SW 1271 (cell line): ENCODE measurements at places on chromosomes 7 and 10.

DNA sequence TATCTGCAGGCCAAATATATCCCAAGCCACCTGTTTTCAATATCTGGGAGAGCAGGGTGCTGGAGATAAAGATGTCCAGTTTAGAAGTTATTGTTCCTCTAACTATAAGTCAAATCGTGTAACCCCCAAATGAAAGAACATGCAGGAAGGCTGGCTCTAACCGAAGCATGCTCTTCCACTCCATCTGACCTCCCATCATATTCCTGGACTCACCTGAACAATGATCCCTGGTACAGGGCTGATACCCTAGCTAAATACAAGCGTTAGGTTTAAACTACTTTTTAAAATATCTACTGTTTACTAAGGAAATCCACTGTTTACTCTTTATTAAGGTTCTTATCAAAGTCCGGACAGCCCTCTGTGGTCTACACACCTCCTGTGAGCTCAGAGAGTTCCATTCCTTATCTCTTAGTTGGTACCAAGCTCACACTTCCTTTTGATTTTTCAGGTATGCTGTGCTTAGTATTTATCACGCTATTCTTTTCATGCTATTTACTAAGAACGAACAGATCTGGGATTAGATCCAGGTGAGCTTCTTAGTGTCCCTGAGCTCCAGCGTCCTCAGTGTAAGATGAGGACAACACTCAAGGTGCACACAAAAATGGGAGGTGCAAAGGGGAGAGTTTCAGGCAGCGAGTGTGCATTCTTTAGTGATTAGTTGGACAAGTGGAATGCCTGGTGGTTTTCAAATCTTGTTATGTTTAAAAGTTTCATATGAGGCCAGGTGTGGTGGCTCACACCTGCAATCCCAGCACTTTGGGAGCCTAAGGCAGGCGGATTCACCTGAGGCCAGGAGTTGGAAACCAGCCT is 23.6 kb upstream of the COBL start:
- DNase-seq, result no peak

DNA sequence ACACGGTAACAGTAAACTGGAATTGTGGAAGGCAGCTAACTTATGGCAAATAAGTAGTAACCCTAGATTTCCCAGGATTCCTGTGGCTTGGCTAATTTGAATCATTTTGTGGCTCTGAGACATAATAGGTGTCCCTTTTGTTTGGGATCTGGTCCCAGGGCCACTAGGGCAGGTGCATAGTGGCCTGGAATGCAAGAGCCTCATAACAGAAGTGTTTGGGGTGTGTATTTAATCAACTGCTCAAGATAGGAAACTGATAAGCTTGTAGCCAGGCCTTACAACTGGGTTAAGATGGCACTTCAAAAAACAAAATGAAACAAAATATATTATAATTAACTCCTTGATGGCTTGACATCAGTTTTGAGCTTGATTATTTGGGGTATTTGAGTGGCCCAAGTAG is 541.8 kb downstream of the ETV1 start:
- DNase-seq, result no peak

GRCh38 chr7:12066004-12066403 is 145.1 kb upstream of the TMEM106B start:
- no peak for DNase-seq

DNA sequence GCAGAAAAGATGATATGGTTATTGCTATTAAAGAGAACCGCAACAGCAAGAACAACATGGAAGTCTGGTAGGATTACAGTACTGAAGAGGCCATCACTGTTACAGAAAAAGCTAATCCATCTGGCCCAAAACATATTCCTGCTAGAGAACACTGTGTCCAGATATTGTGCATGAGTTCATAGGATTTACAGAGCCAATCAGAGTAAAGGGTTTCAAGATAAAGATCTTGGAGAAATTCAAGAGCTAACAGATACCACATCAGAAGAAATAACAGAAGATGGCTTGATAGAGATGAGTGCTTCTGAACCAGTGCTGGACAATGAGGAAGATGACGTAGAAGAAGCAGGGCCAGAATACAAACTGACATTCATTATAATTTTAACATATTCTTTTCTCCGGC is 58.7 kb downstream of the MINDY3 start:
- no peak for DNase-seq

GRCh38 chr10:63384675-63385074 is 81.1 kb downstream of the JMJD1C start:
- DNase-seq, result no peak

DNA sequence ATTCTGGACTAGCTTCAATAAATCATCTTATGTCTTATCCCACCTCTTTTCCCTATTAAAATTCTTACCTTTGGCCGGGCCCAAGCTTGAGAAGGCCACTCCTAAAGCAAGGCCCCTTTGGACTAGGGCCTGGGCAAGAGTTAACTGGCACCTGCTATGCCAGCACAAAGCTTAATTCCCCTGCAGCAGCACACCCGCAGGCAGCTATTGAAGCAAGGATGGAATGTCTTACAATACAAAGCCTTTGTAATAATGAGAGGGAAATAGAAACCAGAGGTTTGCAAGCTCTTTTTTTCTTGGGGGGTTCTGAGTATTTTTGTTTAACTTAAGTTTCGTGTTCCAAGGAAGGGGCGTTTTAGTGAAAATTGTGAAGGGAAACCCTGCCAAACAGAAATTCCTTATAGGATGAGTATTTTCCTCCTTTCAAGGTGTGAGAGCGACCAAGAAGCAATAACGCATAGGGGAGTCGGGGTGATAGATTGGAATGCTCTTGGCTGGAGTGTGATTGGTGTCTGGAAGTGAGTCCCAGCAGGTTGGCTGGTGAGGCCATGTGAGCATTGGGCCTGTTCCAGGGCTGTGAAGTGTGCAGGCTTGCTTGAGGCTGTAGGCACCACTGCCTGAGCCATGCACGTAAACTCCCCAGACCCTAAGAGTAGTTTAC is 148.5 kb downstream of the KIAA1217 start:
- DNase-seq, result no peak

DNA sequence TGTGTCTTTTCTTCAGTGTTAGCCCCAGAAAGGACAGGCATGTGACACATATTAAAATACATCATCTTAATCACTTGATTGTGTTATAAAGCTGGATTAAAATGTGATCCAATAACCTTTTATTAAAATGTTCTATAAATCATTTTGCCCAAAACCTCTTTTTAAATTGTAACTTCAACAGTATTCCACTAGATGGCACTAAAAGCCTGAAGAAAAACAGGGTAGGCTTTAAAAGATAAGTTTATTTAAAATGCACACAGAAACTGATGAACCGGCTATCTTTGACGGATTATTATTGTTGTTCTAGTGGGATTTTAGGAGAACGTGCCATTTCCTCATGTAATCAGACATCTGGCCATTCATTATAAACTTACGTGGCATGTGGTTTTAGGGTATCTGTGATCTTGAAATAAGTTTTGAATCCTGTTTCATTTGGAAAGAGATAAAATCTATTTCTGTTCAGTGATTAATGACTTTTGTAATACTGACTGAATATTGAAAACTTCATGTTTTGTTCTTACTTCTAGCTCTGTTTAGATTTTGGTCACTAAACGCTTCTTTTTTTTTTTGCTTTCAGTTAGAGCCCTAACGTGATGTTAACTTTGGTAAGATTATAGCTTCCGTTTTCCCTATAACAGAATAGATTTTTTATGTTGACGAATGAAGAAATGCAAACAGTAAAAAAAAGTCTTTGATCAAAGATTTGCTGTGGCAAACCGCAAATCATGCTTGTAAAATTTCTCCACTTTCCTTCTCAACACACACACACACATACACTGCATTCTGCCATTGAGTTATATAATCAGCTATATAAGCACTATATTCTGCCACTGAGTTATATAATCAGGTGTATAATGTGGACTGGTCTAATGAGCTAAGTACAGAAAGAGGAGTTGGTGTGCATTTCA is 13.6 kb downstream of the VPS50 start:
- DNase-seq, result no peak

DNA sequence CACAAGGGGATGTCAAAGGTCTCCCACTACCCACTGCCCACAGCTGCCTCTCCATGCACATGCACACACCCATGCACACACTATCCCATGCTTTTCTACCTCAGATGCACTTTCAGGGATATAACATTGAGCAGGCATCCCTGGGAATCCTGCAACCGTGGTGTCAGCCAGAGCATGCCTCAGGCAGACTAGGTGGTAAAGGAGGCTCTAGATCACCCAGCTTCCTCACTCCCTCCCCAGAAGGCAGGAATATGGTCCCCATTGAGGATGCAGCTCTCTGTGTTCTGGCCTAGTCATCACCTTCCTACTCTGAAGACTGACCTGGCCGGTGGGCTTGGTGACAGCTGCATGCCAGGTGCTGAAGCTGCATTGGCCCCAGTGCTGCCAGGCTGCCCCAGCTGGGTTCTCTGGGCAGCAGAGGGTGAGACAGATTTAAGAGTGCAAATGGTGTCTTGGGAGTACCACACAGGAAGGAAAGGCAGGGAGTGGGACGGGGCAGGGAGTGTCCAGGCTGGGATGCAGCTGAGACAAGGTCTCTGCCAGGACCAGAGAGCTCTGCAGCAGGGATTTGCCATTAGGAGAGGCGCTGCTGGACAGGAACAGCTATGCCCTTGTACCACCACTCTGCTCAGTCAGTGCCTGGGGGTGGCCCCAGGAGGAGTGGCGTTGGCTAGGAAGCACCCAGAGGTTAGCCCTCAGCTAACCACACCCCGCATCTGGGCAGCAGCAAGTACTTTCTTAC is 53.4 kb upstream of the GDF10 start:
- DNase-seq, result no peak

GRCh38 chr10:552679-553078 is 136.8 kb downstream of the DIP2C start:
- no peak for DNase-seq

DNA sequence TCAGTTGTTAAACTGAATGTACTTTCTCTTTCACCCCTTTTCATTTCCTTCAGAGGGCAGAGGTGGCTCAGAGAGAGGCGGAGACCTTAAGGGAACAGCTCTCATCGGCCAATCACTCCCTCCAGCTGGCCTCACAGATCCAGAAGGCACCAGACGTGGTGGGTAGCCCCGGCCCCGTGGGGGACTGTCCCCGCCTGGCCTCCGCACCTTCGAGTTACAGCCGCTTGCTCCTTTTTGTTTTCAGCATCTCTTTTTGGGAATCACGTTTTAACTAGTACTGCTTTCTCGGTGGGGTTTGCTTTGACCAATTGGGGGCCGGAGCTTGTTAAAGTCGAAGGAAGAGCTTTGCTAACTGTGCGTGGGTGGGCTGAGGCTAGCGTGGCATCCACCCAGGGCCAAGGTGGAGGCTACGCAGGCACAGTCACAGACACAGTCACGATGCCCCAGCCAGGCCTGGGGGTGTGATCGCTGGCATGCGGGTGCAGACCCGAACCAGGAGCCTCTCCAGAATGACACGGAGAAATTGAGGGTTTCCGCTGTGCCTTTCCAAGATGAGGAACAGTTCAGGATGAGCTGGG is 116.2 kb upstream of the SH2B2 start:
- DNase-seq, result no peak

GRCh38 chr10:59895629-59896116 is 10.7 kb downstream of the CCDC6 start:
- no peak for DNase-seq

DNA sequence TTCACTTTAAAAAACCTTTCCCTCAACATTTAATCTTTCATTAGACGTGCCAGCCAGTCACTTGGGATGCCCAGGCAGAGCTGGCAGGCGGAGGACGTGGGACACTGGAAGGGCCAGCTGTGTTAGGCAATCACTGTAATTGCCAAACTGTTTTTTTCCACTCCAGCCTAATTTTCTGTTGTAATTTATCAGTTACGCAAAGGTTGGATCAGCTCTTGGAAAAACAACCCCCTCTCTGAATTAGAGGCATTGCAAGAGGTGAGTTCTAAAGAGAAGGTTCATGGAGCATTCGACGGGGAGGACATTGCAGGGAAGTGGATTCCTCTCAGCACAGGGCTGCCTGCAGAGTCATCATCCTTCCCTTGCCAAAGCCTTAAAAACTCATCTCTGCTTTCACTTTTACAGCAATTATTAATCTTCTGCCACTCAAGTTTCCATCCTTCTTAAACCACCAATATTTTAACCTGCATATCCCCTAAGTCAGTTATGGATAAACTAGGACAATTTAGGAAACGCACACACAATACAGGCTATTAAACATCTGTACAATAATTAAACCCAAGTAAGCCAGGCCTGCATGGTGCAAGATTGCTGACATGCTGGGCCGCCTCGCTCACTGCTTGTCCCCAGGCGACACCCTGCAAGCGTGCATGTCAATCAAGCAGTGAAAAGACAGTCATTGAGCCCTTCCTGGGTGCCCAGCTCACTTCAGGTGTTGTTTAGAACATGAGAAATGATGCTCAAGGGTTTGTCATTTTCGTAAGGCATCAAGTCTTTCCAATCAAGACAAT is 272.3 kb upstream of the RNF32 start:
- no peak for DNase-seq

- DNase-seq, result no peak
These were observed 150.8 kb downstream of the DGKI start for GRCh38 chr7:137695942-137696341.

GRCh38 chr10:119667562-119668328 is 16.6 kb downstream of the BAG3 start:
- peak; percentile 73 for DNase-seq
